ENCODE measurements at places on chromosomes 2 and 18.

DNA sequence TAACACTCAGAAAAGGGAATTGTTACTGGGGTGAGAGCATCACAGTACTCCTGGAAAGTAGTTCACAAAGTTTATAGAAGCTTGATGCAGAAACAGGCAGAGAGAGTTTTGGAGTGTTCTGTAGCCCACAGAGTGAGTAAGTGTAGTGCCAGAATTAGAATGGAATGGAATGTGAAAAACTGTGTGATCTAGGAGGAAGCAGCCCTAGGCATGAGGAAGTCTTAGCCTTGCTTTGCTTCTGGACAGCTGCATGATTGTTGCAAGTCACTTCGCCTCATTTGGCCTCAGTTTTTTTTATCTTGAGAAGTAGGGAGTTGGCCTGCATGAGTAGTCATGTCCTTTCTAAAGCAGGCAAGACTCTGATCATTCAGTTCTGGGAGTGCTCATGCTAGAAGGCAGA lies 10.9 kb downstream of the SERPINB12 start:
- no peaks in the 10 kb centered on the region for H3K4me1 ChIP-seq
- no peak overlapping the region for H3K27ac ChIP-seq
- no peak for DNase-seq

GRCh38 chr2:42804891-42805290 lies 12.5 kb upstream of the HAAO start:
- no peaks in the 10 kb centered on the region for H3K27me3 ChIP-seq
- no peak overlapping the region for H3K4me3 ChIP-seq
- no peak overlapping the region for H3K27ac ChIP-seq
- H3K4me1 ChIP-seq, result no peaks in the 10 kb centered on the region

DNA sequence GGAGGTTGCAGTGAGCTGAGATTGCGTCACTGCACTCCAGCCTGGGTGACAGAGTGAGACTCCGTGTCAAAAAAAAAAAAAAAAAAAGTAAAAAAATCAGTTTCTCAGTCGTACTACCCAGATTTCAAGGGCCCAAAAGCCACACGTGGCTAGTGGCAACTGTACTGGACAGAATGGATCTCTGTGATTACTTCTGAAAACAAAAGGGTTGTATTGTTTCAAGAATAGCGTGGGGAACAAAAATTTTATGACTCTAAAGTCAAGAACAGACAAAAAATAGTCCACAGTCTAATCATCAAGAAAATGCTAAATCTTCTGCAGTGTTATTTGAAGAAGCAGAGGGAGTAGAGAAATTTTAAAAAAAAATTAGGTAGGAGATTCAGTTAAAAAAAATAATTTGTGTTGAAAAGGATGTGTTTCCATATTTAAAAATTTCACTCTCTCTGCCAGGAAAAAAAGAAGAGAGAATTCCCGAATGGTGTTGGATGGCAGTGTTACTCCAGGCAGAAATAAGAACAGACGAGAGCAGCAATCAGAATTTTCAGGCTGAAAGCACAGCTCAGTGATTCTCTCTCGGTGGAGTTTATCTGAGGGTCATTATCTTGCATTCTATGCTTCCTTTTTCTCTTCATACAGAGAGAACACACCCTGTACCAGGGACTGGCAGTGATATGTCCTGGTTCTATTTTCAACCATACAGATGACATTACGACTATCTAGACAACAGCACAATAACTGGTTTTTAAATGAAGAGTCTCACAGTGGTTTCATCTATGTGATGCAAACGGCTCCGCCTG lies 61.8 kb downstream of the CABYR start:
- no peaks in the 10 kb centered on the region for H3K36me3 ChIP-seq
- DNase-seq, result no peak
- no peak overlapping the region for H3K4me3 ChIP-seq
- H3K27me3 ChIP-seq, result no peaks in the 10 kb centered on the region
- H3K4me1 ChIP-seq, result no peaks in the 10 kb centered on the region

DNA sequence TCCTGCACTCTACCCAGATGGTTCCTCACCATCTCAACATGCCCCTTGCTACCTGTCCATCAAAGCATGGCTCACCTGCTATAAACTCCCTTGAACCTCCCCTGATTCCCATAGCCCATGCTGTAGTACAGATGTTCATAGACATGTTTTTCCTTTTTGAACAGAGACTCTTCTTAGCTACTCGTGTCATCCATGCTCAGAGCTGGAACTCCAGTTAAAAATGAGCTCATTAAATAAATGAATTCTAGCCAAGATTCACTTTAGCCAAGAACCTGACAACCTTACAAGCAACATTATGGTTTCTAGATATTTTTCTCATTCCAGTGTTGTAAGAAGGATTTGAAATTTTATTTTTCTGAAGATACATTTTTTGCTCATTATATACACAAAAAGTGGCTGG lies 65.0 kb downstream of the SCG2 start:
- no peak for DNase-seq
- H3K4me1 ChIP-seq, result no peaks in the 10 kb centered on the region
- H3K36me3 ChIP-seq, result no peaks in the 10 kb centered on the region
- H3K27me3 ChIP-seq, result no peaks in the 10 kb centered on the region
- no peak overlapping the region for H3K27ac ChIP-seq
- H3K4me3 ChIP-seq, result no peak overlapping the region

DNA sequence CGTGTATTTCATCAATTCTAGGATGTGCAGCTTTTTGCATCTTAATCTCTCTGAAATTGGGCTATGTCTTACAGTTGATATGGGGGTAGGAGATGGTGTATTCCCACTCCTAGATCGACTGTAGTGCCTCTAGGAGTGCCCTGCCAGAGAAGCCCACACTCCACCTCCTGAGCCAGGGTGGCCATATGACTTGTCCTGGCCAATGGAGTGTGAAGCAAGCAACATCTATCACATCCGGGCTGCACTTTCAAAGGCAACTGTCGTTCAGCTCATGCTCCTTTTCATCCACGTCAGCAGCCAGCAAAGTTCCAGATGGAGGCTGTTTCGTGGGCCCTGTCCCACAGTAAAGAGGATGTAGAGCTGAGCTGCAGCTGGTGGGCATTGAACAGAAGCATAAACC lies 149.4 kb upstream of the SLC1A4 start:
- H3K27me3 ChIP-seq, result no peaks in the 10 kb centered on the region
- H3K36me3 ChIP-seq, result no peaks in the 10 kb centered on the region
- no peak for DNase-seq
- no peak overlapping the region for H3K27ac ChIP-seq

GRCh38 chr2:120613742-120614571 lies 121.7 kb upstream of the GLI2 start:
- H3K4me1 ChIP-seq, result no peaks in the 10 kb centered on the region
- H3K4me3 ChIP-seq, result peak overlapping the region; percentile 17
- peak; percentile 73 for DNase-seq
- no peaks in the 10 kb centered on the region for H3K36me3 ChIP-seq
- H3K27me3 ChIP-seq, result no peaks in the 10 kb centered on the region

GRCh38 chr18:21672521-21673267 lies 31.9 kb downstream of the ABHD3 start:
- no peak for DNase-seq
- no peaks in the 10 kb centered on the region for H3K36me3 ChIP-seq
- H3K27ac ChIP-seq, result no peak overlapping the region
- H3K4me3 ChIP-seq, result no peak overlapping the region
- no peaks in the 10 kb centered on the region for H3K4me1 ChIP-seq

Data from tibial artery (tissue), 4 donors.